ENCODE measurements at places on chromosomes 5 and 9.

- no peak for DNase-seq
Observed at GRCh38 chr5:119393746-119394145, 37.9 kb downstream of the TNFAIP8 start.

GRCh38 chr9:108181441-108181840, 674.3 kb downstream of the ACTL7B start:
- DNase-seq = no peak

- no peak for DNase-seq
Observed at GRCh38 chr5:88660264-88660946, 222.6 kb downstream of the MEF2C start.

DNA sequence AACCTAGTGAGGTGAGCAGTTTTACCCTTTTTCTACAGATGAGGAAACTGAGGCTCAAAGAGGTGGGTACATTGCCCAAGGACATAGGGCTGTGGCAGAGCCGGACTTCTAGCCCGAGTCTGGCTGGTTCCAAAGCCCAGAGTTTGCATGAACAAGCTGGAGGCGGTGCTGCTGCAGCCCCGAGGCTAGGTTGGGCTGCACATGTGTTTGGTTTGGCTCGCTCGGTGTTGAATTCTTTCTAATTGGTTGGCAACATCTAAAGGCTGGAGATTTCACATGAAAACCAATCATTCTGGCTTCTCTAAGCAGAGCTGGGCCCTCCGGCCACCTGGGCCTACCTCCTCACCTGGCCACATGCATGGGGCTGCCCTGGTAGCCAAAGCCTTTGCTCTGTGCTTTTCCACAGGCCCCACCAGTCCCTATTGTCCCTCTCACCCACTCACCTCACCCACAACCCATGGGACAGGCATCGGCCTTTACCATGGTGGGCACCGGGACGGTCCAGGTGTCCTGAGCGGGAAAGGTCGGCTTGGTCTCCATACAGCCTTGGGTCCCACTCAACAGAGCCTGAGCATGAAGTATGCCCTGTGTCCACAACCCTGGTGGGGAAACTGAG, 262.3 kb downstream of the NSG2 start:
- no peak for DNase-seq

- DNase-seq = no peak
Observed at GRCh38 chr5:74954919-74955318, 88.7 kb upstream of the FAM169A start.

DNA sequence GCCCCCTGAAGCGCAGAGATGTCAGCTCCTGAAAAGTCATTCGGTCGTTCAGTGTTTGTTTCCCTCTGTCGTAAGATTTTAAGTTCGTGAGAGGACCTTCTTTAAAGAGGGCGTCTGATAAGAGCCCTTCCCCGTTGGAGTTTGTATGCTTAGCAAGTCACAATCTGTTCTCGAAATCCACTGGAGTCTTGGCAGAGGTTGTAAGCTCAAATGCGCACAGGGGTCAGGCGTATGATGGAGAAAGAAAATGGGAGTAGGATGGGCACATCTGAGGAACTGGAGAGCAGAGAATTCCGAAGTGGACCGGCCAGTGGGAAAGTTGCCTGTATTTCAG, 710 bp downstream of the HSD17B4 start:
- peak; percentile 28 for DNase-seq

DNA sequence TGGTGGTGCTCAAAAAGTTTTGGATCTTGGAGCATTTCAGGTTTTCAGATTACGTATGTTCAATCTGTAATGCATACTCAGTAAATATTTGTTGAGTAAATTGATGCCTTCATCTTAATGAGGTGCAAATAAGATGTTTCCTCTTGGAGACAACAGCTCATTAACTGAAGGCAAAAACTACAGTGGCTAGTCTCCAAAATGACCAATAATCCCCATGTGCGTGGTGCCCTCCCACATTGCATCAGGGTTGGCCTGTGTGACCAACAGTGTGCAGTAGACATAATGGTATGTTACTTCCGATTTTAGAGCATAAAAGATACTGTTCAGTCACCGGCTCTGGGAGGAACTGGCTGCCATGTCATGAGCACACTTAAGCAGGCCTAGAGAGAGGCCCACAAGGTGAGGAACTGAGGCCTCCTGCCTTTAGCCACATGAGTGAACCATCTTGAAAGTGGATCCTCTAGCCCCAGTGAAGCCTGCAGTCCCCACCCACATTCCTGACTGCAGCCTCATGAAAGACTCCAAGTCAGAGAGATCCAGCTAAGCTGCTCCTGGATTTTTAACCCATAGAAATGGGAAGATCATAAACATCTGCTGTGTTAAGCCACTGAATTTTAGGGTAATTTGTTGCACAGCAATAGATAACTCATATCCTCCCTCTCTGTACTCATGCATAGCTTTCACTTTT, 55.7 kb downstream of the LIFR start:
- DNase-seq = no peak

DNA sequence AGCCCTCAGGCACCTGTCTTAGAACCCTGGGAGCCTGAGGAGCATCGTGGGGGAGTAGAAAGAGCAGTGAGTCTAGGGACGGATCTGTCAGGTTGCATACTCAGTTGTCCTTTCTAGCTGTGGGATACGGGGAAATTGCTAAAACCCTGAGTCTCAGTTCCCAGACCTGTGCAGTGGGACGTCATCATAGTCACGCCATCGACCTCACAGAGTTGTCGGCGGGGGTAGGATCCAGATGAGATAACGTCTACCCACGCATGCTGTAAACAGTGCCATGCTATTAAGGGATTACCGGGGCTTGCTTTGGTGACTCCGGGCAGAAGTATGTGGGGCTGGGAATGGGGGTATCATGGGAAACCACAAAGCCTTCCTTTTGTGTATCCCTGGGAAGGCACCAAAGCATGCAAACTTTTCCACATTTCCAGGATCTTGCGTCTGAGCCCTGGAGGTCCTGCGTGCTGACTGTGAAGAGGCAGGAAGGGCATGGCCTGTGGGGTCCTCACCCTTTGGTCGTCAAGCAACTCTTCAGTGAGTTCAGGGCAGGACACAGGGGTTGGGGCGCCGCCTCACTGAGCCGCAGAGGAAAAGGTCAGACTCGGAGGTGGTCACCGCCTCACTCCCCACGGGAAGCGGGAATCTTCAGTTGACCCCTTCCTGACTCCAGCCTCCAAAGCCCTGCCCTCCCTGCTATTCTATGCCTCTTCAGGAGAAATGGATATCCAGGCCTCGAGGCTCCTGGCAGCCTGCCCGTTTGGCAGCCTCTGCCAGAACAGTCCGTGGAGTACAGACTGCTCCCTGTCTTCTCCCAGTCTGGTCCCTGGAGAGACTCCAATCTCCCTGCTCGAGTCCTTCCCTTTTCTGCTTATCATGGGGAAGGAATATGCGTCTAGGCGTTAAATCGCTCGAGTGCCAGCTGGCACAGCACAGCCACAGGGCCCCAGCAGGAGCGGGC, 186.8 kb upstream of the KLF9 start:
- no peak for DNase-seq

GRCh38 chr5:1133510-1134201, 21.8 kb upstream of the SLC12A7 start:
- no peak for DNase-seq

- no peak for DNase-seq
Observed at GRCh38 chr9:22308177-22308576, 138.4 kb upstream of the DMRTA1 start.

- DNase-seq = no peak
Observed at GRCh38 chr5:181171782-181172181, 24.4 kb downstream of the OR2V2 start.

- no peak for DNase-seq
Observed at GRCh38 chr9:4559261-4560182, 69.3 kb downstream of the SLC1A1 start.

- no peak for DNase-seq
Observed at GRCh38 chr9:123960366-123960765, 30.4 kb upstream of the DENND1A start.

- DNase-seq = no peak
Observed at GRCh38 chr5:68565427-68565826, 349.9 kb downstream of the PIK3R1 start.

DNA sequence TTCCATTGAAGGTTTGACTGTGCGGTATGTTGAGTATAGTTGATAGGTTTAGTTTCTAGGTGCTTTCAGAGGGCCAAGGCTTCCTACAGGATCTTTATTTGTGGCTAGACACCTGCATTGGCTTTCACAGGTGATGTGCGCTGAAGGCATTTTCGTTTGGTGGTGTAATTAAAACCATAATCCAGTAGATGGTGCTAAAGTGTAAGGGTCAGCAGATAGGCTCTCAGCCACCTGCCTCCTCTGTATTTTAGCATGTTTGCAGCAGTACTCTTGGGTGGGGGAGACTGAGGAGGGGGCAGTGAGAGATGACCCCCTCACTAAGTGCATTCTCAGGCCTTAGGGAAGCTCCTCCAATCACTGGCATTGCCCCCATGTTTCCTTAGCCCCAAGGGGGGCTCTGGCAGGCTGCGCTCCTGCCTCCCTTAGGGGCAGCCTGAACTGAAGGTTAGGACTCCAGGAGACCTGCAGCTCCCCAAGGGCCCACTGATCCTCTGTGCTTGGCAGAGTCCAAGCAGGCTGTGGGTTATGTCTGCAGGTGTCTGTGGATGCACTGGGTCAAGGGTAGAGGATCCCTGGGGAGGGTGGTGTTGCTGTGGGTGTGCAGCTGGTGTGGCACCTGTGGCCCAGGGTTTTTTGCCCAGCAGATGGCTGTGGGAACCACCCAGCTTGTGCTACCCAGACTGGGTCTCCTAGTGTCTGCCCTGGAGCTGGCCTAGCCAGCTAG, 23.4 kb downstream of the CDK20 start:
- no peak for DNase-seq

GRCh38 chr9:131201856-131202255, 74.5 kb downstream of the FAM78A start:
- DNase-seq = no peak

GRCh38 chr9:127534931-127535330, 77.1 kb upstream of the STXBP1 start:
- DNase-seq = no peak

DNA sequence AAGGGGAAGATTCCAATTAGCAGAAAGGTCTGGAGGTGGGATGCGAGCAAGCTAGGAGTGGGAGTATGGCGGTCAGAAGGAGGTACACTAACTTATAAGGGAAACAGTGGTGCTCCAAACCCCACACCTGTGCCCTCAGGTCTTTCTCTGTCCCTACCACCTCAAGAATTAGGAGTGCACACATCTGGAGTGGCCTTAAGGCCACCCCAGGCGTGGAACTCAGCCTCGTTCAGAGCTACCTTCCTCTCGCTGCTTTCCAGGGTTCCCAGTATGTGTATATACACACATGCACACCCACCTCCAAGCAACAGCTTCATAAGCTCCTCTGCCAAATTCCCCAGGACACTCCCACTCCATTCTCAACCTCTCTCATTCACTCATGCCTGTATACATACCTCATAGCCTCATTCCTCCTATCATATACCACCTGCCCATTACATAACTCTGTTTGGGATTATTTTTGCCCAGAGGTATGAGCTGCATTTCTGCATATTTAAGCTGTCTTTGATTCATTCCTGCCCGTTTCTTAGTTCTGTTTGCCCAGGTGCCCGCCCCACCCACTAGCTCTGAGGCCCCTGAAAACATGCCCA, 118.7 kb downstream of the PSD2 start:
- DNase-seq = no peak

- DNase-seq = no peak
Observed at GRCh38 chr9:107633406-107633805, 143.8 kb upstream of the KLF4 start.

- DNase-seq = no peak
Observed at GRCh38 chr5:173229382-173229959, 5.5 kb downstream of the NKX2-5 start.

- DNase-seq = no peak
Observed at GRCh38 chr9:86187121-86187520, 72.3 kb downstream of the C9orf153 start.

- no peak for DNase-seq
Observed at GRCh38 chr5:58117542-58117941, 342.3 kb downstream of the PLK2 start.

GRCh38 chr9:127423476-127423933, 677 bp upstream of the ZNF79 start:
- no peak for DNase-seq

- peak; percentile 22 for DNase-seq
Observed at GRCh38 chr9:135516132-135516860, 4.9 kb upstream of the LCN1 start.

GRCh38 chr9:77807281-77807683, 159.2 kb upstream of the GNA14 start:
- DNase-seq = no peak

- DNase-seq = peak; percentile 75
Observed at GRCh38 chr9:83622433-83622938, 457 bp upstream of the IDNK start.

Measured in stimulated activated CD8-positive, alpha-beta memory T cell treated with anti-CD3 and anti-CD28 coated beads, Interleukin-4, amount 100 ng/mL, for 48 hours (primary cell).